ENCODE measurements at places on chromosomes 16 and 17. TPM values are rescaled to one million over a fixed set of nuclear protein-coding genes. Genes with fewer than 3 reads are reported as not detected.

DNA sequence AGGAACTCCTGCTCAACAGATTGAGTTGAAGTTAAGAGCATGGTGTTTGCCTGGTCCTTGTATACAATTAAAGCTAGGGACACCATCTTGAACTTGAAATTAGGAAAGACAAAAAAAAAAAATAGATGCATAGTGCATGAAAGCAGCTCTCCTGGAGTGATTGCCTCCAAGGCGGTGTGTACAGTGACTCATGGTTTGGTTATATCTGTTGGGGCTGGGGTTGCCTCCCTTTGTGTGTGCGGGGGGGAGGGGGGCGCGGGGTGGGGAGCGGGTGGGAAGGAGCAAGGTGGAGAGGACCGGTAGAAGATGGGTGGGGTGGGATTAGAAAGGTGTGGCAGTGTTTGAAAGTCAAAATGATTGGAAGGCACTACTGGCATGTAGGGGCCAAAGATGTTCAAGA lies 3.4 kb downstream of the TMED6 start:
- DNase-seq = no peak

- DNase-seq = peak; percentile 31
These were observed 1.1 kb downstream of the MAPK3 start for GRCh38 chr16:30121741-30122571.

- DNase-seq = no peak
These were observed 84.9 kb downstream of the TMEM114 start for GRCh38 chr16:8505327-8505991.

DNA sequence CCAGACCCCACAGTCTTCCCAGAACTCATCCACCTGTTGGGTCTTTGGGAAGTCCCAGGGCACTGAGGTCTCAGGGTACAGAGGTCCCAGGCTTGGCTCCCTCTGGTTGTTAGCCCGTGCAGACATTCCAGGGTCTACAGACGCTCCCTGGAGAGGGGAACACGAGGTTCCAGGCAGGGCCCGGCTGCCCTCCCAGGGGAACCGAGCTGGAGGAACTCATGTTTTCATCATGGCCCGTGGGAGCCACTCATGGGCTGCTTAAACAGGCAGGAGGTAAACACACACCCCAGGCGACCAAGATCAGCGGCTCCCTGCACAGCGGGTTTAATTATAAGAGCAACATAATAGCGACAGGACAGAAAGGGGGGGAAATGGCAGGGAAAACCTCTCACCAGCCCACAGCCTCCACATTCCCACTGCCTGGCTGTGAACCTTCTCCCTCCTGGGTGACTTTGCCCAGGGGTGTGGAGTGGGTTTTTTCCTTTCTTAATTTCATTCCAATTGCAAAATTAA lies 36.5 kb downstream of the TRARG1 start:
- DNase-seq = no peak

ZFP3 gene
- 1.9 TPM for total RNA-seq

CMTM2 gene
- total RNA-seq = not detected

SLC47A2 gene
- total RNA-seq = not detected

TLCD2 gene
- 2.2 TPM for total RNA-seq

All from GM23248 (cell line).